ENCODE measurements at places on chromosomes 16 and 17.

DNA sequence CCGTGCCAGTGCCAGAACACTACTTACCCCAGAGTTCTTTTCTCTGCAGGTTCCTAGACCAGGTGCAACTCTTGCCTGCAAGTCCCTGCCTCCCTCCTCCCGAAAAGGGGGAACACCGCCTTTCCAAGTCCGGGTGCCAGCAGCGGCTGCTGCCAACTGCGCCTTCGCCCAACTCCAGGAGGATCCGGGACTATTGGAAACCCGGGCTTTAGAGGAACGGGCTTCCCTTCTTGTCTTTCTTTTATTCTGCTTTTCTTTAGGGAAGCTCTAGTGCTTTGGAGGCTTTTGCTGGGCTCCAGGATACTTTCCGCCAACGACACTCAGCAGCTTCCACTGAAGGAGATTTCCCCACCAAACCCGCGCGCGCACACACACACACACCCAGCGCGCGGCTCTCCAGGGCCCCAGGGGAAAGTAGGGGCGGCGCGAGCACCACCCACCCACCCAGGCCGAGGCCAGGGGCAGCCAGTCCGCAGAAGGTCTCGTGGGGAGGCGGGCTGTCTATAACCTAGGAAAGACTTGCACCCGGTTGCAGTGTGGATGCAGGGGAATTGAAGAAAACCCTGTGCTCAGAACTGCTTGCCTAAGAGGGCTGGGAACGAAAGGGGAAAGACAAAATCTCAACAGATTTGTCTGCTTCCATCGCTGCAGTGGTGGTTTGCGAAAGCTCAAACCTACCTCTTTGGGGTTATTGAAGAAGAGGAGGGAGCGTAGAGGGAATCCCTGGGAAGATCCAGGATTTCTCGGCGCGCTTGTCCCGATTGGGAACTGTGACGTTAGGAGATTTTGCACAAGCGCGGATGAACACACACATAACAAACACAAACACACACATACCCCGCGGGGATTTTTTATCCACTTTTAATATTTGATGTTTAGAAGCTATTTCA is 977 bp upstream of the CA10 start:
- DNase-seq = no peak

GRCh38 chr16:12583237-12583897 is 220.3 kb downstream of the CPPED1 start:
- DNase-seq = no peak

DNA sequence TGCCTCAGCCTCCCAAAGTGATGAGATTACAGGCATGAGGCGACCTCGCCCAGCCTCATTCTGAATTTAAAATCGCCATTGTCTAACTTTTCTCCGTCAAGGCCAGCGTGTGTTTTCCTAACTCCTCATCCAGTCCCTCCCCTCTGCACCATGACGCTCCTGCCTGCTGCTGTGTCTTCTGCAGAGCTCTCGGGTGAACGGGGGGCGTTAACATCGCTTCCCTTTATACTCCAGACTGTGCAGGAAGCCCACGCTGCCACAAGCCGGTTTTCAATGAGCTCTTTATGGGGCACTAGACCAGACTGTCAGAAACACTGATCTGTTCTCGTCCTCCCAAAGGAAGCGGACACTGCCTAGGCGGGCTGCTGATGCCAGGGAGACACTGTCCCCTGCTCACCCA is 13.2 kb downstream of the AANAT start:
- no peak for DNase-seq

DNA sequence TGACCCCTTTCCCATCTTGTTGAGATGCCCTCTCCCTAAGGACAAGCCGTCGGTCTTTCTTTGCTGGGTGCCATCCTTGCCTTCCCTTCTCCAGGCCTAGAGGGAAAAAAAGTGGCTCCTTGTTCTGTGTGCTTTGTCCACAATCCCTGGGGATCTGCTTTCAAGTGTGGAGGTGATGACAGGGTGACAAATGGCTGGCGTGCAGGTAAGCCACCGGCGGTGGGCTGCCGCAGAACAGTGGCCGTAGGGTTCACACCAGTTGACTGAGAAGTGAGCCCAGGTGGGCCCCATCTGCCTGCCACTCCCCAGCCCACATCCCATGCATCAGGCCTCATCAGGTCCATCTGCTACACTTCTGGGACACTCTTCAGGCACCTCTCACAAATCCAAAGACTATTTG is 11.4 kb upstream of the CALB2 start:
- no peak for DNase-seq

GRCh38 chr16:85626191-85626981 is 13.3 kb downstream of the GSE1 start:
- DNase-seq = no peak

DNA sequence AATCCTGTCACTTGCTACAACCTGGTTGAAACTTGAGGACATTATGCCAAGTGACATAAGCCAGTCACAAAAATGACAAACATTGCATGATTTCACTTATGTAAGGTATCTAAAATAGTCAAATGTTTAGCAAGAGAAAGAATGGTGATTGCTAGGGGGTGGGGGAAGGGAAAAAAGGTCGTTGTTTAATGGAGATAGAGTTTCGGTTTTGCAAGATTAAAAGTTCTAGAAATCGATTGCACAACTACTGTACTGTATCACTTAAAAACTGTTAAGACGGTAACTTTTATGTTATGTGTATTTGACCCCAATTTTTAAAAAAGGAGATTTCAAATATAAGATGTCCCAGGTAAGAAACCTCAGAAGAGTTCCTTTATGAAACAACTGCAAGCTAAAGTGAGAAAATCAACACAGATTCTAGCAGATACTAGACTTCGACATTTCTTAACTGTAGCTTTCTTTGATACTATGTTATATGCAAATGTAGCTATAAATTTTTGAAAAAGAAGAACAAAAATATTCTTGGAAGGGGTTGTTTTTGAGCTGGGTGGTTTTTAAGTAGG is 5.9 kb downstream of the MEOX1 start:
- DNase-seq = no peak

DNA sequence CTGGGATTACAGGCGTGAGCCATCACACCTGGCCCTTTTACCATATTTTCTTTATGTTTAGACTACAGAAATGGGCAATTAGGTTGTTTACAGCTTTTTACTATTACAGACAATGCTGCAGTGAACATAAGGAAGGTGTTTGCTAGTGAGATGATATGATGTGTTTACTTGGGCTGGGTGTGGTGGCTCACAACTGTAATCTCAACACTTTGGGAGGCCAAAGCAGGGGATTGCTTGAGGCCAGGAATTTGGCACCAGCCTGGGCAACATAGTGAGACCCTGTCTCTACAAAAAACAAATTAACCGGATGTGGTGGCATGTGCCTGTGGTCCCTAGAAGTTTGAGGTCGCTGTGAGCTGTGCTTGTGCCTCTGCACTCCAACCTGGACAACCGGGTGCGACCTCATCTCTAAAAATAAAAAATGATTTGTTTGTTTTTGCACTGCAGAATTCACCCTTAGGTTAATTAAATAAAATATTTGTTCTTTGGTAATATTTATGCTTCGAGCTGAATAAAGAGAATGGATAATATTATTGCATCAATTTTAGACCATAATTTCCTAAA is 15.0 kb downstream of the PAFAH1B1 start:
- DNase-seq = no peak

- DNase-seq = no peak
These were observed 106.2 kb downstream of the BRIP1 start for GRCh38 chr17:61757168-61757567.

DNA sequence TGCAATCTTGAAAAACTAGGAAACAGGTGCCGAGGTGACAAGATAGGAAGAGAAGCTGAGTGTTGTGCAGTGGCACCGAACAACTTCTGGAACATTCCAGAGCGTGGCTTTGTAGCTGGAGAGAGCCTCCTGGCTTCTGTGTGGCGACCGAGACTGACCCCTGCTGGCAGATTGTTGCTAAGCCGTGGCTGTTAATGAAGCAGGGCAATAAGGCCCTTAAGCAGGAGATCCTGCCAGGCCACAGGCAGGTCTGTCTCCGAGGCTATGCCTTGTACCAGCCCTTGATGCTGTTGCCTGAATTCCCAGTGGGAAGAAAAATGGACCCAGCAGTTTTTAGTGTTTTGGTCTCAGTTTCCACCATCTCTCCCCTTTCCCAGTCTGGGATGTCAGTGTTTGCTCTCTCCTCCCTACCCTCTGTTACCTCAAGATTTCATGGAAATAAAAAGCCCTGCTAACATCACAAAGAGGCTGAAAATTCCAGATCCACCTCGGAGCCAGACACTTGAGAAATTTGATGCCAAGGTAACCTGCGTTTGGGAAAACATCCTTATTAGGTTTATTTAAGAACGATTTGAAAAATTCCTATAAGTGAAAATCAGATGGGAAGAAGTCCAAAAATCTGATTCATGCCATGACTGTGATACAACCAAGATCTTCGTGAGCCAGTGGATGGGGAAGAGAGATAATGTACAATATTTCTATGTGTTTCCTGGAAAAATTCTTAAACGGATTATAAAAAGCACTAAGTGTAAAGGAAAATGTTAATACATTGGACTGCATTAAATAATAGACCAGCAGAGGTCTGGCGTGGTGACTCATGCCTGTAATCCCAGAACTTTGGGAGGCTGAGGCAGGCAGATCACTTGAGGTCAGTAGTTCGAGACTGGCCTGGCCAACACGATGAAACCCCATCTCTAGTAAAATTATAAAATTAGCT is 265.1 kb downstream of the PRKCA start:
- peak; percentile 90 for DNase-seq

DNA sequence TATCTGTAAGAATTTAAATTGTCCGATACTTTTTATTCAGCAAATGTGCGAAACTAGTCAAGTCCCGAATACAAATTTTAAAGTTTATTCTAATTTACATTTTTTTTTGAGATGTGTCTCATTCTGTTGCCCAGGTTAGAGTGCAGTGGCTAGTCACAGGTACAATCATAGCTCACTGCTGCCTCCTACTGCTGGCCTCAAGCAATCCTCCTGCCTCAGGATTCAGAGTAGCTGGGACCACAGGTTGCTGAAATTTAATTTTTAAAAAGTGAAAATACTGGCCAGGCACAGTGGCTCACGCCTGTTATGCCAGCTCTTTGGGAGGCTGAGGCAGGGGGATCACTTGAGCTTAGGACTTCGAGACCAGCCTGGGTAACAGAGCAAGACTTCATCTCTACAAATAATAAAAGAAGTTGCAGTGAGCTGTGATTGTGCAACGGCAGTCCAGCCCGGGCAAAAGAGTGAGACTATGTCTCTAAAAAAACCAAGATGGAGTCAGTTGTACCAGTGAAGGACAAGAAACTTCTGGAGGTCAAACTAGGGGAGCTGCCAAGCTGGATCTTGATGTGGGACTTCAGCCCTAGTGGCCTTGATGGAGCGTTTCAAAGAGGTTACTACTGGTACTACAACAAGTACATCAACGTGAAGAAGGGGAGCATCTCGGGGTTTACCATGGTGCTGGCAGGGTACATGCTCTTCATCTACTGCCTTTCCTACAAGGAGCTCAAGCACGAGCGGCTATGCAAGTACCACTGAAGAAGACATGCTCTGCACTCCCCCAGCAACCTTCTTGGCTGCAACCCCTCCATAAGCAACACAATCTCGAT is 5.6 kb downstream of the POLG2 start:
- DNase-seq = no peak

- no peak for DNase-seq
These were observed 7.9 kb upstream of the C17orf58 start for GRCh38 chr17:68004201-68004600.

GRCh38 chr16:55036371-55036821 is 105.7 kb downstream of the IRX5 start:
- no peak for DNase-seq

DNA sequence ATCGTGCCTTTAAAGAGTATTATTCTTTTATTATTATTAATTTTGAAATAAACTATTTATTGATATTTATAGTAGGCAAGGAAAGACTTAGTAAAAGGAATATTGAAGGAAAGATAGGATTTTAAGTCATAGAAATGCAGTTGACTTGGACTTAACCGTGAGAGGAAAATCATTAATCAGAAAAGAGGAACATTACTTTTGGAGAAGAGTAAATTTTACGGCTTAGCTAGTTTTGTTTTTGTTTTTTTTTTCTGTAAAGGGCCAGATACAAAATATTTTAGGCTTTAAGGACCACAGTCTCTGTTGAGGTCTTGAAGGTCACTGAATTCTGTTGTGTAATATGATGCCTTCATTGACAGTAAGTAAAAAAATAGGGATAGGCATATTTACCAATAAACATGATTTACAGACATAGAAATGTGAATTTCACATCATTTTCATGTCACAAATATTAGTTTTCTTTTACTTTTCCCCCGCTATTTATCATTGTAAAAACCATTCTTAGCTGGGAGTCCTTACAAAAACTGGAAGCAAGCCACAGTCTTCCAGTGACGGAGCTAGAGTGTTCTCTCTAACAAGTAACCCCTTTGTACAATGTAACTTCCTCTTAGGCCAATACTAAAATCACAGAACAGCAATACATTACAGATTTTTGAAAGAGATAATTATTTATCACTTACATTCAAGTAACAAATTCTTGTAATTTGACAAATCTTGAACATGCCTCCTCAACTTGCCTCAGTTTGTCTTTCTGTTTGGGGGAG is 2.3 kb upstream of the KCNJ16 start:
- DNase-seq = no peak

GRCh38 chr17:43040655-43041054 is 15.6 kb downstream of the RND2 start:
- no peak for DNase-seq

DNA sequence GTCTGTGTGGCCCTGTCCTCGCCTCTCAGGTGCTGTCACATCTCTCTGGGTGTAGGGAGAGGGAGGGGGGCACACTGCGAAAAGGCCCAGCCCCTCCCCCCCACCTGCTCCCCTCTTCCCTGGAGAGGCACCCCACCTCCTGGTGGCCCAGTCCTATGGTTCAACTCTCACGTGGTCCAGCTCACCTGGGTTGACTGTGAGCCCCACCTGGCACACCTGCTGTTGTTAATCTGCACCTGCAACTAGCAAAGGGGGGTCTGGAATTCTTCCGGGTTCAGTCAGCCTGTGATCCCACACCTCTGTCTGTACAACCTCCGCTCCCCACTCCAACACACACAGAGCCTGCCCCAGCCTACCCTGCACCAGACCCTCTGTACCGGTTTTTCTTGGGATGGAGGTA is 2.0 kb upstream of the SYNGR2 start:
- no peak for DNase-seq

GRCh38 chr16:47476654-47477345 is 15.7 kb downstream of the PHKB start:
- no peak for DNase-seq

DNA sequence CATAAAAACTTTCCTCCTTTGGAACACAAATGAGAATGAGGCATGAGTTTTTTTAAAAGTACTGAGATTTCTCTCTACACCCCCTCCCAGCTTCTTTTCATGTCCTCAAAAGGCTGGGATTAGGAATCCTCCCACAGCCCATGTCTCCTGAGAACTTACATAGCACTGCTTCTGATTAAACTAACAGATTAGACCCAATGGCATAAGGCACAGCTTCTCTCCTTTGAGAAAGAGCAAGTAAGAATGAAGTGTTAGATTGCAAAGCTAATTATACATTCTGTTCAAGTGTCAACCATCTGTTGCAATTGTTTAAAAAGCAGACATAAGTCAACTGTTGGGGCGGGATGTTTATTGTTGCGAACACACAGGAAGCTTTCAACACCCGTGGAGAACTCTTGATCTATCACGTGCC is 715.1 kb downstream of the CDH11 start:
- DNase-seq = no peak

- DNase-seq = no peak
These were observed 1.9 kb downstream of the OR1F1 start for GRCh38 chr16:3189869-3190268.

- DNase-seq = no peak
These were observed 56.9 kb downstream of the WWP2 start for GRCh38 chr16:69818891-69819545.

GRCh38 chr17:10956821-10957220 is 118.9 kb upstream of the PIRT start:
- DNase-seq = no peak

GRCh38 chr17:61221181-61221580 is 178.5 kb upstream of the TBX2 start:
- DNase-seq = no peak
